Activated CD4-positive, alpha-beta T cell treated with anti-CD3 and anti-CD28 coated beads for 36 hours (primary cell): ENCODE measurements at places on chromosomes 12 and 14.

GRCh38 chr12:115417610-115418009 is 733.6 kb upstream of the TBX3 start:
- no peak for DNase-seq

- DNase-seq, result no peak
Observed at GRCh38 chr12:24950231-24950834, 1.4 kb upstream of the BCAT1 start.

GRCh38 chr12:124998705-124999104 is 5.3 kb downstream of the BRI3BP start:
- no peak for DNase-seq

GRCh38 chr14:50954811-50955372 is 10.6 kb upstream of the PYGL start:
- no peak for DNase-seq

- DNase-seq, result no peak
Observed at GRCh38 chr14:101194373-101195308, 291.1 kb upstream of the RTL1 start.

- no peak for DNase-seq
Observed at GRCh38 chr12:1443421-1444141, 150.8 kb downstream of the FBXL14 start.

DNA sequence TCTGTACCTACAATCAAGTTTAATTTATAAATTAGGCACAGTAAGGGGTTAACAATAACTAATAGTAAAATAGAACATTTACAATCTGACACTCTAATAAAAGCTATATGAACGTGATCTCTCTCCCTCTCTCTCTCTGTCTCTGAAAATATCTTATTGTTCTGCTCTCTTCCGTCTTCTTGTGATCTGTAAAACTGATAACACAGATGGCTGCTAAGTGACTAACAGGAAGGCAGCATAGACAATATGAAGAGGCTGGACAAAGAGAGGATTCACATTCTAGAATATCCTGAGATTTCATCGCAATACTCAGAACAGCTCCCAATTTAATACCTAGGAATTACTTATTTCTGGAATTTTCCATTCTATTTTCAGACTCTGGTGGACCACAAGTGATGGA is 827.2 kb downstream of the FLRT2 start:
- no peak for DNase-seq

GRCh38 chr14:98634043-98634820 is 637.8 kb downstream of the BCL11B start:
- no peak for DNase-seq

- DNase-seq, result no peak
Observed at GRCh38 chr12:6078398-6079096, 45.9 kb downstream of the VWF start.

GRCh38 chr14:68823434-68824206 is 30.8 kb upstream of the ZFP36L1 start:
- DNase-seq, result no peak

DNA sequence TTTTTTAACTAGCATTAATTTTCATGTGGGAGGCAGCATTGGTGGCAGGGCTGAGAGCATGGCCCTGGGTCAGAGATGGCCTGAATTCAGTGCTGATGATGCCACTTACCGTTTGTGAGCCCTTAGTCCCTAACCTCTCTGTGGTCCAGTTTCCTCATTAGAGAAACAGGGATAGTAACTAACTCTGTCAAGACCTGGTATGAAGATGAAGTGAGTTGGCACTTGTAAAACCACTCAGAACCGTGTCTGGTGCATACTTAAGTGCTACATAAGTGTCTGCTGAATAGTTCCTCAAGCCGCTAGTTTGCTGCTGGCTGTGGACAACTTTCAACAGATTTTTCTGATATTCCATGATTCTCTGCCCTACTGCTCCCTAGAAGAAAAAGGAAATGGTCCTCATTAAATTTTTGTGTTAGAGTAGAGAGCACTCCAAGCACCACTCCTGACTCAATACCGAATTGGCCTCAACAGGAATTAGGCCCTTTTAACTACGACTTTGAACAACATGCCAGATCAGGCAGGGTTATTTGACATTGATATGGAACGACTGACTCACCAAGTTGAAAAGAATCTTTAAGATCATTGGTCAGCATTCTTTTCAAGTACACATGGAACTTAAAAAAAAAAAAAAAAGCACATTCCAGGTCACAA is 250.2 kb downstream of the ANO2 start:
- no peak for DNase-seq

GRCh38 chr12:1907652-1908611 is 10.5 kb downstream of the CACNA2D4 start:
- DNase-seq, result peak; percentile 30

- peak; percentile 83 for DNase-seq
Observed at GRCh38 chr12:108950991-108951739, 69.7 kb downstream of the SVOP start.

DNA sequence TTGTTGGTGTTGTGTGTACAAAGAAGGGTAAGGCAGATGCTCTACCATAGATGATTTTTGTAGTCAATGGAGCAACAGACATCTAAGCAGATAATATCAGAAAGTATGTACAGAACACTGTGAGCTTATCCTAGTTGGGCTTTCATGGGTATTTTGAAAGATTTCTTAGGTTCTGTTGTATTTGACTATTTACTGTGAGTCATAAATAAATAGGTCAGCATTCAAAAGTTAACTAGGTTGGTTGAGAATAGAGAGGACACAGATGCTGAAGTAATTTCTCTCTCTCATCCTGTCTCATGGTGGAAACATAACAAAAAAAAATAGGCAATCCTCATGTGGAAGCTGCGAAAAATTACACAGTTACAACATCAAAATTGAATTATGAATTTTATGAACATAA is 413.5 kb downstream of the CCDC91 start:
- DNase-seq, result no peak

DNA sequence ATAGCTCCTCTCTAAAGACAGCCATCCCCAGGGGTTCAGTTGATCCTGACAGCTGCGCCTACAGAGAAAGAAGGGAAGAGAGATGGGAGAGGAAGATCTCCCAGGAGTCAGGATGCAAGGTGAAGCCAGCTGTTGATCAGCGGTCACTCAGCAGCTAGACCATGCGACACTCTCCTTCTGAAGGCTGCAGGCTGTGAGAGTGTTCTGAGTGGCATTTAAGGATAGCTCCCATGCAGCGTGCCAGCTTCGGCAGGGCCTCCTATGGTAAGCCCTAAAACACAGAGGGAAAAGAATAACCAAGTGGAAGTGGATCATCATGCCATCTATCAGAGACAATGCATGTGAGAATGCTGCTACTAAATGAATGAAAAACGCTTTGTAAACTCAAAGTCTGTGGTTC is 197.9 kb upstream of the NUDT4 start:
- no peak for DNase-seq

GRCh38 chr14:95577067-95577800 is 42.4 kb downstream of the GLRX5 start:
- DNase-seq, result no peak

DNA sequence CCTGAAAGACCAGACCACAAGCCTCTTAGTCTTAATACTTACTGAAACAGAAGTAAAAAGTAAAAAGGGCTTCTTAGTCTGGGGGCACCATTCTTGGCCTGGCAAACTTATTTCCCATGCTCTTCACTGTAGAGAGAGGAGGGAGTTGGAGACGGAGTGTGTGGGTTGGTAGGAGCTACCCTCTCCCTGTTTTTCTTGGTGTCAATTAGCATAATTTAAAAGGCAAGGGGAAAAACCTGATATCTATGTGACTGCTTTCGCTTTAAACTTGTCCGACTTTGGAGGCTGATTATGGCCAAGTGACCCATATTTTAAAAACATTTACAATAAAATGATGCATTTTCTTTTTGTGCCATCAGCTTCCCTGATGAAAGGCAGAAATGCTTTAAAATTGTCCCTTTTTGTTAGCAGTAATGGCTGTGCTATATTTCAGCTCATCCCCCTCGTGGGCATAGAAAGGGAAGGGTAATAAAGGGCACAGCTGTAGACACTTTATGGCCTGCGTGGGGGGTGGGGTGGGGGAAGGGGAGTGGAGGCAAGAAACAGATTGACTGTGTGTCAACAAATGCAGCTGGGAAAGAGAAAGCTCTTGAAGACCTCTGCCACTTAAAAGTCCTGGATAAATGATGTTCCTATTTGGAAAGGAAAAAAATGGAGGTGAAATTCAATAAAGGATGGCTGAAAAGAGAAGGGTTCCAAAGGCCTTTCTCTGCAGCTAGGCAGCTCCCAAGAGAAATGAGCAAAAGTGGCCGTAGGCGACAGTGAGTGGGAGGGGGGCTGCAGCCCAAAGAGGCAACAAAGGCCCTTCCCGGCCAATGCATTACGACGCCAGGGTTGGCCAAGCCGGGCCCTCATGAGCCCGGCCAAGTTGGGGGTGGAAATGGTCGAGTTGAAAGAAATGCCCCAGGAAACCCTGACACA is 57.5 kb upstream of the TMEM263 start:
- no peak for DNase-seq

DNA sequence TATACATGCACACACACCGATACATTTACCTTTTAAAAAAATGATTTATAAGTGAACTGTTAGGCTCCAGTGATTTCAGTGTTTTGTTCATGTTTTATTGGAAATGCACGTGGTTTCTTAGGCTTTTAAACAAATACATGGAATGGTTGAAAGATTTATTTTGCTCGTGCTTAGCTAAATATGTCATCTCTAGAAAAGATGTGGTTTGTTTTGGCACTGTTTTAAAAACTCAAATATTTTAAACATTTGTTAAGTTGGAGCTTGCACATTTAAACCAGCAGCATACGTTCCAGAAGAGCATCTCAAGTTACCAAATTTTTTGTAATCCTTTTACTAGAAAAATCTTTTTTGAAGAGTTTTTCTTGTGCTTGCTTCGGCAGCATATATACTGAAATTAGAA is 44.5 kb downstream of the FOXA1 start:
- DNase-seq, result no peak

GRCh38 chr12:120639771-120640721 is at the start of gene CABP1:
TSS of gene CABP1 (plus strand) at chr12:120640626. CDS start at chr12:120640686, 60 bp downstream.
- DNase-seq, result peak; percentile 79

- no peak for DNase-seq
Observed at GRCh38 chr14:35909665-35910064, 83.5 kb downstream of the BRMS1L start.

DNA sequence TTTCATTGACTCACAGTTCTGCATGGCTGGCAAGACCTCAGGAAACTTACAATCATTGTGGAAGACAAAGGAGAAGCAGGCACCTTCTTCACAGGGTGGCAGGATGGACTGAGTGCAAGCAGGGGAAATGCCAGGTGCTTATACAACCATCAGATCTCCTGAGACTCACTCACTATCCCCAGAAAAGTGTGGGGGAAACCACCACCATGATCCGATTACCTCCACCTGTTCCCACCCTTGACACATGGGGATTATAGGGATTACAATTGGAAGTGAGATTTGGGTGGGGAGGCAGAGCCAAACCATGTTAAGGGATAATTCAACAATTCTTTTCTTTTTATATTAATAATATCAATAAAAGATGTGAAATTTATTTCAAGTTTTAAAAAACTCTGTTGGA is 34.1 kb downstream of the CNTN1 start:
- no peak for DNase-seq

DNA sequence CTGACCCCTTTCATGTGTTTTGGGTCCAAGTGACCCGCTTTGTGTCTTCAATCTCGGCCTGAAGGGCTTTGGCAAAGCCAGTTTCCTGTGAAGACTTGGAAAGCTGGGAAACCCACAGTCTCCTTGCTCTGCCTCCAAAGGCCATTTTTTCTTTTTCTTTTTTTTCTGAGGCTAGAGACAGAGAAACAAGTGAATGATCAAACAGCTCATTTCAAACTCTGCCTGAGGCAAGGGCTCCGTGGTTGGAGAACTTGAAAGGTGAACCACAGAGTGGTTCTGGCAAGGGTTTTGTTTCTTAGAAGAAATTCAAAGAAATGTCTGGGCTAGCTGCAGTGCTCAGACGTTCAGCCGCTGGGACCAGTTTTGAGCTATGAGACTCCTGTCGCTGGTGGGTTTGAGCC is 62.7 kb downstream of the ERH start:
- DNase-seq, result no peak

DNA sequence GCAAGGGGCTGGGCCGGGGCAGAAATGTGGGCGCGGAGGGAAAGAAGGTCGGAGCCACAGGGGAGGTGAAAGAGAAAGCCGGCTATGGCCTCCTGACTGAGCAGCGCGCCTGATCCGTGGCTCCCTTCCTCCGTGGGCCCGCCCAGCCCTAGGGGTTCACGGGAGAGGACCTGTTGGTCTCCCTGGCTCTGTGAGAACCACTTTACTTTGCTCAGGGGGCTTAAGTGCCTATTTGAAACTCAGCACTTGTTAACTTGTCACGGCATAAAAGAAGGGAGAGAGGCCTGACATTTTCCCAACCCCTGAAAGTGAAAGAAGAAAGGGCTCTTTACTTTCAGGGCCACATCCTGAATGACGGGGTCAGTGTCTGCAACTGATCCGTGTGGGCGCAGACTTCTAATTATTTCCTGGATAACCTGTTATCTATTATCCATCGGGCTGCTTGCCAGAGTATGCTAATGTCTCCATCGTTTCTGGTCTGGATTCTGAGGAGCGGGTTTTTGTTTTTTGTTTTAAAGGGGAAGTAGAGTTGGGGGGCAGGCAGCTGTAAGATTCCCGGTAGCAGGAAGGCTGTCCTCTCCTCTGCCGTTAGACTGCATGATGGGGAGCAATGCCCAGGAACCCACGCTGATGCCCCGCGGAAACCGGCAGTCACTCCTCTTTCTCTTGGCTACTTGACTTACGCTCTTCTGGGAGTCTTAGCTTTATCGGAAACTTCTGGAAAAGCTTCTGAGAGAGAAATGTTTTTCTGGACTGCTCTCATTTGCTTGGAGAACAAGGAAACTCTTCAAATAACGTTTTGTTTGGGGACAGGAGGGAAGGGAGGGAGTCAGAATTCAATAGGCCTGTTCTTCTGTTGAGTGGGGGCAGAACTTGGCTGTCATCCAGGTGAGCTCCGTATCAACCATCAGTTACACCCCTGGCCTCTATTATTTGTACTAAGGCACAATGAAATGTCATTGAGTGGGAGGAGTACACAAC is 127.7 kb upstream of the MAX start:
- DNase-seq, result peak; percentile 65

DNA sequence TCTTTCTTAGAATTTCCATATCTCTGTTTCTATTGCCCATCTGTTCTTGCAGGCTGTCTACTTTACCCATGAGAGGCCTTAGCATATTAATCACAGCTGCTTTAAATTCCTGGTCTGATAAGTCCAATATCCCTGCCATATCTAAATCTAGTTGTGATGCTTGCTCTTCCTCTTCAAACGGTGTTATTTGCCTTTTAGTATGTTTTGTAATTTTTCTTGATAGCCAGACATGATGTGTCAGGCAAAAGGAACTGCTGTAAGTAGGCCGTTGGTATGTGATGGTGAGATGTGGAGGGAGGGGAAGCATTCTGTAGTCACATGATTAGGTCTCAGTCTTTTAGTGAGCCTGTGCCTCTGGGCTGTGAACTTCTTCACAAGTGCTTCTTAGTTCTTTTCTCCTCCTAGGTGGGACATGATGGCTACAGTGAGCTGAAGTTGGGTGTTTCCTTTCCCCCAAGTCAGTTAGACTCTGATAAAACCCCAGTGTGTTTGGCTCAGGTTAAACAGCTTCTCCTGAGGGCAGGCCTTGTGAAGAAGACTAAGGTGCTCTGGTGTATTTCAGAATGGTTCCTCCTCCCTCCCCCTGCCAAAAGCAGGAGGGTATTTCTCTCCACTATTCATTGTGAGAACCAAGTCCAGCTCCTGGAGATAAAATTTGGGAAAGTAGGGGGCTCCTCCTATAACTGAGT is 195.9 kb upstream of the PARP11 start:
- DNase-seq, result no peak
